ENCODE measurements at places on chromosomes 6 and 20. TPM values are rescaled to one million over a fixed set of nuclear protein-coding genes. Genes with fewer than 3 reads are reported as not detected.

- no peak for DNase-seq
These were observed 522.9 kb upstream of the SOX4 start for GRCh38 chr6:21070620-21071019.

- DNase-seq, result no peak
These were observed 36.0 kb upstream of the FOXA2 start for GRCh38 chr20:22620342-22620741.

DNA sequence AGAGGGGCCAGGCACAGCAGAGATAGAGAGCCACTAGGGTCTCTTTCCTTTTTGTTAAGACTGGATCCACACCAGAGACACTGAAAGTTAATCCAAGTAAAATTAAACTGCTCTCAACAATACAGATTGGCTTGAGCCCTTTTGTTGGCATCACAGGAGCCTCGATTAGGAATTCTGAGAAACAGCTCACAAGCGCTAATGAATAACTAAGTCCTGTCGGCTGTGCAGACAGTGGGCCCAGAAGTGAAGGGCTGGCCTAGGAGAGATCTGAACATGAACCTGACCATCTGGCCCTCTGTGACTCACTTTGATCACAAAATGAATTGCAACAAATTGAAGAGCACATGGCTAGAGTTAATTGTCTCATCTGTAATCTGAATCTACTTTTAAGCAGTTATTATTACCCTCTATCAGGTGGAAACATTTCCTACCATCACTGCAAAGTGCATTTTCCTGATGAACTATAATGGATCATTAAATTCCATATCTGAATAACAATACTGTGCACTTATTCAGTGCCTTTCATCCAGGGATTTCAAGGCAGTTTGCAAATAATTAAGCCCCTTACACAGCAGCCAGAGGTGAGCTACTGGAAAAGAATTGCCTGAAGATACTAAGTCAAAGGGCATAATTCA is 3.2 kb downstream of the BACH2 start:
- DNase-seq, result no peak

DNA sequence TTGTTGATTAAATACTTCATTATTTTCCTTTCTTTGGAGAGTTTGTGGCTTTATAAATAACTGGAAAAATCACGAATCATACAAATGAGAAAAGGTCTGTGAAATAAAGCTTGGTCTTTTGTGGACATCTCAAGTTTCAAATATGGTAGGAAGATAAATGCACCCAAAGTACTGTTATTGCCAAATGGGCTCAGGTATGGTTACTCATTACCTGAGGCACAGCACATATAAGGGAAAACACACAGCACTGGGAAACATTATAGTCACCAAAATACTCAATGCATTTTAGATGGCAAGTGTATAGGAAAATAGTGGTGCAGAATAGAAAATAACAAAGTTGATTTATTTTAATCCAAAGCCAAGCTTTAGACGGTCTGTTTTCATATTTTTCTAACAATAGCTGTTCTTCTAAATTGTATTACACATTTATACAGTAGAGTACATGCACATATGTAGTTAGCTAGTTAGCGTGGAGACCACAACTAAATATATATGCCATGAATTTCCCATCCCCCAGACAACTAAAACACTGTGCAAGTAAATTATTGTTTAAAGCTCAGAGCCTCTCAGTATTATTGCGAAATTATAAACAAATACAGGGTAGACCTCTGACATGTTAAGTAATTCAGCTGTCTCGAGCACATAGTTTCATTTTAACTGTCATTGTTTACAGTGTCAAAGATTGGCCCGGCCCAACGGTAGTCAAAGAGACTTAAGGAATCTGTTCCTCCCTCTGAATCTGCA is 336.0 kb downstream of the SYNE1 start:
- no peak for DNase-seq

HRH3 gene
- polyA plus RNA-seq, result not detected

Data from hepatocyte (in vitro differentiated cells).